Memory B cell (primary cell): ENCODE measurements at places on chromosomes 6 and 20.

- no peak for DNase-seq
Observed at GRCh38 chr6:34510299-34510698, 44.4 kb downstream of the PACSIN1 start.

GRCh38 chr6:44558024-44558831, 170.7 kb downstream of the CDC5L start:
- DNase-seq = no peak

DNA sequence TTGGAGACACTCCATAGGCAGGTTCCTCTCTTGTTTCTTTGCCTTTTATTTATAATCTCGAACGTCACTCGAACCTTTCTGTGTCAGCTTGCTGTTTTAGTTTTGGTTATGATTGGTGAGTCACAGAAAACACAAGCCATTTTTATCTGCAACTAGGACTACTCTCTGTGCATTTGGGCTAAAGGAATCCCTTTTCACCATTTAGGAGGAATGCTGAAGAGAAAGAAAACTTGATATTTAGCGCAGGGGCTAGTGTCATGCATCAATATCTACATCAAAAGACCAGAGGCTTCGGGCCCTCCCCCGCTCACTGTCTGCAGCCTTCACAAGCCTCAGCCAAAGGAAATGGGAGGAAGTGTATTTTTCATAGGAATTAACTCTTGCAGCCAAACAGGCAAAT, 507.8 kb upstream of the CITED2 start:
- DNase-seq = no peak

- no peak for DNase-seq
Observed at GRCh38 chr20:5267092-5267491, 49.7 kb downstream of the PROKR2 start.

DNA sequence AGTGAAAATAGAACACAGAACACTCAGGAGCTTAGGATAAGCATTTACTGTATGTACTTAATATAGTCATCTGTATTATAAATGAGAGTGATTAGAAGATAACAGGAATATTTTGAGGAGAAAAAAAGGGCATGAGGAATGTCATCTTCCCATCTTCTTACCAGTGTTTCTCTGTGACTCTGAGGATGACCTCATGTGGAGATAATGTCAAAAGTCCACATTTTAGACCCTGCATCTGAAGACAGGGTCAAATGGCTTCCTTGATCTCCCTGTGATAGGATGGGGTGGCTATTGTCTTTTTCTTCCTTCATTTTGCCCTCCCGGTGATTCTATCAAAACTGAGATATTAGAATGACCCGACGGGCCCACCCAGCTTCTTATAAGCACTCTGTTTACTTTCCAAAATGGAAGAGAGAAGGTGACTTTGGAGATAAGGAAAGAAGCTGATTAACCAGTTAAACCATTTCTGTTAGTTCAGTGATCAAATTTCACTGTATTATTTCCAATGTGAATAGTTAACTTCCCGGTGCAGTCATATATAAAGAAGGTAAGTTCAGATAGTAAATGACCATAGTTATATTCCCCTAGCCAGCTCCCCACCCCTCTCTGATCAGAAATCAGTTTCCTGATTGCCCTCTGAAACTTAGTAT, 115.7 kb upstream of the SALL4 start:
- no peak for DNase-seq

- DNase-seq = no peak
Observed at GRCh38 chr20:24001712-24002405, 13.3 kb upstream of the GGTLC1 start.

DNA sequence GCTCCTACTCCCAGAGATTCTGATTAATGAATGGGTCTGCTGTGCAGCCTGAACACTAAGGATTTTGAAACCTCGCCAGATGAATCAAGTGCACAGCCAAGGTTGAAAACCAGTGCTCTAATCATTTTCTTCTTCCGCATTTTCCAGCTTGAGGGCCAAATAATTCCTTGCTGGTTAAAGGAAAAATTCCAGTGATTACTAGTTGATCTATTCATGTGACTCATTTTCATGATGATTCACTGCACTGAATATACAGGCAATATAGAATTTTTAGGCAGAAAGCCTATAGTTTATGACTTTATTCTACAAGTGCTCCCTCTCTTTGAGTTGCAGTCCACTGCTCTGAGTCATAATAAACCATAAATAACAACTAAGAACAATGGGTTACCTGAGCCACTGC, 80.6 kb upstream of the PROKR2 start:
- DNase-seq = no peak

DNA sequence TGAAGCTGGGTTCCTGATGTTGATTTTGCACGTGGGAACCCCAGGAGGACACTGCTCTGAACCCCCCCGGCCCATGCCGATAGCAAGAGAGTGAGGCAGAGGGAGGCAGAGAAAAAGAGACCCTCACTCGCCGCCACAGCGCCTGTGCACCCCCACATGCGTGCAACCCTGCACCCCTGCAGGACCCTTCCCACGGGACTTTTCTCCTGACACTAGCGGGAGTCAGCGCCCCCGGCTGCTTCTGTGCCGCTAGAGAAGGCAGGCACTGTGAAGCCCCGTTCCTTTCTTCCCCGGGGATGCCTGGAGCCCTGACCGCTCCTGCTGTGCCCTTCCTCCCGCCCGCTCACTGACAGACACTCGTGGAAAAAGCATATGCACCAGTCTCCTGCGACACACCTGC, 67.4 kb downstream of the GMPR start:
- peak; percentile 35 for DNase-seq

GRCh38 chr20:57262784-57263609, 3.4 kb downstream of the BMP7 start:
- DNase-seq = no peak

- DNase-seq = no peak
Observed at GRCh38 chr20:21564127-21564773, 50.4 kb upstream of the NKX2-2 start.

GRCh38 chr6:150196942-150197745, 54.3 kb downstream of the PPP1R14C start:
- no peak for DNase-seq

DNA sequence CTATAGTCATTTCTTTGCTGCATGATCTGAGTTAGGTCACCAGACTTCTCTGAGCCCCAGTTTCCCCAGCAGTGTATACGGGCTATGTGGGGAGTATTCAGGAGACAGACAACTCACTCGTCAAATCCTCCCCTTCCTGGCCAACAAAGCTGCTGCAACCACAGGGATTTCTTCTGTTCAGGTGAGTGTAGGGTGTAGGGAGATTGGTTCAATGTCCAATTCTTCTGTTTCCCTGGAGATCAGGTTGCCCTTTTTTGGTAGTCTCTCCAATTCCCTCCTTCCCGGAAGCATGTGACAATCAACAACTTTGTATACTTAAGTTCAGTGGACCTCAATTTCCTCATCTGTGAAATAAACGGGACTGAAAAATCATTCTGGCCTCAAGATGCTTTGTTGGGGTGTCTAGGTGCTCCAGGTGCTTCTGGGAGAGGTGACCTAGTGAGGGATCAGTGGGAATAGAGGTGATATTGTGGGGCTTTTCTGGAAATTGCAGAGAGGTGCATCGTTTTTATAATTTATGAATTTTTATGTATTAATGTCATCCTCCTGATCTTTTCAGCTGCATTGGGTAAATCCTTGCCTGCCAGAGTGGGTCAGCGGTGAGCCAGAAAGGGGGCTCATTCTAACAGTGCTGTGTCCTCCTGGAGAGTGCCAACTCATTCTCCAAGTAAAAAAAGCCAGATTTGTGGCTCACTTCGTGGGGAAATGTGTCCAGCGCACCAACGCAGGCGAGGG, 594 bp upstream of the CDKN1A start:
- DNase-seq = no peak

- no peak for DNase-seq
Observed at GRCh38 chr6:40877362-40877761, 161.7 kb downstream of the UNC5CL start.

DNA sequence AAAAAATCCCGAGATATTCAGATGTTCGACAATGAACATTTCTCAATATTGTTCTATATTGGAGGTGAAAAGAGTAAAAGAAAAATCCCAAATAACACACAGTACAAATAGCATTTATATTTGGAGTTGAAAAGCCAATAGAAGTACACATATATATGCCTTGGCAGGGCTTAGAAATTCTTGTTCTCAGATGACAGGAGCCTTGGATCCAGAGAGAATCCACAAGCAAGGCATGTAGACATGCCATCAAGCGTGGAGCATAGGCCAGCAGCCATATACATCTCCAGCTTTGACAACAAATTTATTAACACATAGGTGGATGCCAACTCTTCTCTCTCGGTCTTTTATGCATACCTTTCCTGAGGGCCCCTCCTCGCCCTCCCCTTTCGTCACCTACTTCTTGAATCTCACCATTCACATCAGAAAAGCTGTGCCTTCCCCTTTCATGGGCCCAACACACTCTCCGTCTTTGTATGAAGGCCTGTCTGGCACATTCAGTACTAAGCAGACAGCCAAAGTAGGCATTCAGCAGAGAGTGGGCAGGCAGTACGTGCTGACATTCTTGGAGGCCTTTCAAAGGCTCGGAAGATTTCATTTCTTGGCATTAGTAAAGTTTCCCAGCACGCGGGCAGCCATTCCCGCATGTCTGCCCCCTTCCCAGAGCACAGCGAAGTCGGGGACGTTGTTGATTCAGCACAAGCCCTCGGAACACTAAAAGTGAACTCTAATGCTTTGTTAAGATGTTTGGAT, 18.2 kb downstream of the NEDD9 start:
- DNase-seq = no peak

- peak; percentile 62 for DNase-seq
Observed at GRCh38 chr20:51400051-51400926, 142.2 kb downstream of the NFATC2 start.

DNA sequence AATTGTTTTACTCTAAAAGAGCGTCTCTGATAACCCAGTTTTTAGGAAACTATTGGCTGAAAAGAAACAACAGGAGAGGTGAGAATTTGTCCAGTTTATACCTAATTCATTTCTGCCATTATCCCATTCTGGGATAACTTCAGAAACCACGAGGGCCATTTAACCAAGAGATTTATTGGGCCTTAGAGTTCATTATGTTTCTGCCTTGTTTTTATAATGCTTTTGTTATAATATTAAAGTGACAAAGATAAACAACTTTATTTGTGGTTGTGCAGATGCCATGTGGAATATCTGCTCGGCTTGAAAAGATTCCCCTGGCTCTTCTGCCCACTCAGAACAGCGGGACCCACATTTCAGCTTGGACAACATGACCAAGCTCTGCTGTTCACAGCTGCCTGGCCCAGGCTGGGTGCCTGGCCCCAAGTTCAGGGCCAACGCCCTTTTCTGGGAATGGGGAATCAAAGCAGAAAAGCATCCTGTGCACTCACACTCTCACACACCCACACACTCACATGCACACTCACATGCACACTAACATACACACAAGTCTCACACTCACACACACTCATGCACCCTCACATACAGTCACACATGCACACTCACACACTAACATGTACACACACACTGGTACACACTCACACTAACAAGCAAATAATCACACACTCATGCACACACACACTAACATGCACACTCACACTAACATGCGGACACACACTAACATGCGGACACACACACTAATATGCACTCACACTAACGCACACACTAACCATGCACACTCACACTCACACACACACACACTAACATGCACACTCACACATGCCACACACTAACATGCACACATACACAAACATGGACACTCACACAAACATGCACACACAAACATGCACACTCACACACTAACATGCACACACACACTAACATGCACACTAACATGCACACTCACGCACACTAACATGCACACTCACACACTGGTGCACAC, 86.7 kb upstream of the NEDD9 start:
- no peak for DNase-seq

GRCh38 chr20:47865912-47866311, 80.6 kb upstream of the SULF2 start:
- DNase-seq = no peak

GRCh38 chr6:116010790-116011401, 49.8 kb downstream of the FRK start:
- peak; percentile 29 for DNase-seq

DNA sequence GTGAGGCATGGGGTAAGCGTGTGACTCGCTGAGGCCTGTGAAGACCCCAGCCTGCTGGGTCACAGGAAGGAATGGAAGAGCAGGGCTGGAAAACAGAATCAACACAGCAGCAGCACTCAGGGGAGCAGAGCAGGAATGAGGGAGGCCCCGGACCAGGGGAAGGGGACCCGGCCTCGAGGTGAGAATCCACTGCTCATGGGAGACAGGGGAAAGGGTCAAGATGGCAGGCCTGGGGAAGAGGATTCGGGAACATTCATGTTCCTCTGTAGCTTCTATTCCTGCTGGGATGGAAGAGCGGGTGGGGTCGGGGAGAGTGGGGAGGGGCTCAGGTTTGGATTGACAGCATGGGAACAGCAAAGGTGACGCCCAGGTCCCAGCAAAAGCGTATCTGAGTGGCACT, 59.4 kb downstream of the NPEPL1 start:
- no peak for DNase-seq

DNA sequence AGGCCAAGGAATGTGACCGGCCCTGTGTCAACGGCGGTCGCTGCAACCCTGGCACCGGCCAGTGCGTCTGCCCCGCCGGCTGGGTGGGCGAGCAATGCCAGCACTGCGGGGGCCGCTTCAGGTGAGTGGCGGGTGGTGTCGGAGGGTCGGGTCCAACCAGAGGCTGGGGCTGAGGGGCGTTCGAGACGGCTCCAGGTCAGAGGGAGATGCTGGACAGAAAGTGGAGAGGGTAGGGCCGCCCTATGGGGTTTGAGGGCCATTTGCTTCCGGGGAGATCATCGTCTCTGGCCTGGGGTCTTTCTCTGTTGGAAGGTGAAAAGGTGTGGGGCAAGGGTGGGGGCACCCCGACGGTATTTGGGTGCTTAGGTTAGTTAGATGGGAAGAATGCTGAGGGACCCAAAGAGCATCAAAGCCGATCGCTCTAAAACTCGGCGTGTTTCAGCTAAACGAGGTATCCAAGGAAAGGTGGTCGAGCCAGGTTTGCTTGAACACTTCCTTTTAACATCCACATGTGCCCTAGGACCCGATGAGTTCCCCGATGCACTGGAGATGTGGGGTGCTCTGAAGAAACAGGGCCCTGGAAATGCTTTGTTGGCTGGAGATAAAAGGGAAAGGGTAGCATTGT, 691 bp downstream of the ATRN start:
- no peak for DNase-seq

DNA sequence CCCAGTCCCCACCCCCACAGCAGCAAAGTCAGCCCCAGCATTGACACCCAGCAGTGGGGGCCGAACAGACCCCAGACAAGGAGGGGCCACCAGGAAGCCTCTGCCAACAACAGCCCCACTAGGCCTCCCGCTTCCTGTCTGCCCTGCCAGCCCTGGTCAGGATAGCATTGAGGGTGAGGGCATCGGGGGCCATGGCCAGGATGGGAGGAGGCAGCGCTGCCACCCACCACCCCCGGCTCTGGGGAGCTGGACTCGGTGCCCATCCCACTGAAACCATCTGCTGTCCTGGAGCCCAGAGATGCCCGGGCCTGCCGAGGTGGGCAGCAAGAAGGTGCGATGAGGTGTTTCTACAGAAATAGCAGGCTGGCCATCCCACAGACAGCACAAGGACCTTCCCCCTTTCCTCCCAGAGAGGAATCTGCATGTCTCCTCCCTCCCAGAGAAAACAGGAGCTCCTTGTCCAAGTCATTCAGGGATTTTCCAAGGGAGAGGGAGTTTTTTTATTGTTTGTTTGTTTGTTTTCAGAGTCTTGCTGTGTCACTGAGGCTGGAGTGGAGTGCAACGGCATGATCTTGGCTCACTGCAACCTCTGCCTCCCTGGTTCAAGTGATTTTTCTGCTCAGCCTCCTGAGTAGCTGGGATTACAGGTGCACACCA, 62.1 kb upstream of the BHLHE23 start:
- DNase-seq = no peak

- DNase-seq = no peak
Observed at GRCh38 chr6:89727501-89727900, 89.0 kb upstream of the LYRM2 start.
